ENCODE measurements at places on chromosomes 1 and 21.

GRCh38 chr1:213464786-213465460 is 413.9 kb downstream of the RPS6KC1 start:
- no peak for DNase-seq

DNA sequence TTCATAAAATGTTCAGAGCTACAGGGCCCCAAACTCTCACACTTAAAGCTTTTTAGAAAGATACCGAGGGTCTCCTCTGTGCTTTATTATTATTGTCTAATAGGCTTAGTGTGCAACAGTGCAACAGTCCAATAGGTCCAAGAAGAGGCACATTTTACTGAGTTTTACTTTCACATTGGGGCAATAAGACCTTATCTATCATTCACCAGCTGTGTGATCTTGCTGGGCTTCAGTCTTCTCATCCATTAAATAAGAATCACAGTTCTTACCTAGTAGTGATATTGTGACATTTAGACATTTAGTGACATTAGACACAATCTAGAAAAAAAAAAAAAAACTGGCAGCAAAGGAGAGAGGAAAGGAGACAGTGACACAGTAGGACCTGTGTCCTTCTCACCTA is 175.8 kb upstream of the NFIA start:
- no peak for DNase-seq

DNA sequence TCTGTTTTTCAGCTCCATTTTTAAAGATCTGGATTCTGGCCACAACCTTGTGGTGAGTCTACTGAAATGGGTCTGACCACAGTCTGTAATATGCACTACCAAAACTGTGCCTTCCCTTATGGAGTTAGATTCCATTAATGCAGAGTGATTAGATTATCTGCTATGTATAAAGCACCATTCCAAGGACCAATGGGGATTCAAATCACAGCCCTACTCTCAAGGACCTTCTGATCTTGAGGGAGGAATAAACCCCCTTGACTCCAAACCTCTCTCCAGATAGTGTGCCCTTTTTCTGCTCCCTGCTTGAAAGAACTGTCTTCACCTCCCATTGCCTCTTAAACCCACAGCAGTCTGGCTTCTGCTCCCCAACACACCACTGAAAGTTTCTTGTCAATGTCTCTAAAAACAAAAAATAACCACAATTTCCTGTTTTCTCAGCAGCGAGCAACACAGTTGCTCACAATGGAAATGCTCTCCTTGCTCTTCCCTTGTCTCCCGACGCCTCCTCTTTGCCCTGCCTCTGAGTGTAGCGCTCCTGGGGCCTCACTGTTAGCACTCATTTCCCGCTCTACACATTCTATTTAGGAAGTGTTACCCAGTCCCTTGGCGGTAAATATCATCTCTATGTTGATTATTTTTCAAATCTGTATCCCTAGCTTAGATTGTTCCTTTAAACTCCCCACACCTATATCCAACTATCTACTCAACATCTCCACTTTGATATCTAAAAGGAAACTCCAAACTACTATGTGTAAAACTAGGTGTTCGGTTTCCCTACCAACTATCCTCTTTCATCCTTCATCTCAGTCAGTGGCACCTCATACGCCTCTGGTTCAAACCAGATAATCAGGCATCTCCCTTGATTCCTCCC is 13.6 kb downstream of the PCNX2 start:
- no peak for DNase-seq

GRCh38 chr1:54846301-54846700 is 40.7 kb downstream of the DHCR24 start:
- no peak for DNase-seq

All from activated naive CD4-positive, alpha-beta T cell treated with anti-CD3 and anti-CD28 coated beads, Interleukin-2, amount 50 U/mL, for 16 hours (primary cell).